Cardiac muscle cell (in vitro differentiated cells and primary cell): ENCODE measurements at places on chromosomes 7 and 10.

DNA sequence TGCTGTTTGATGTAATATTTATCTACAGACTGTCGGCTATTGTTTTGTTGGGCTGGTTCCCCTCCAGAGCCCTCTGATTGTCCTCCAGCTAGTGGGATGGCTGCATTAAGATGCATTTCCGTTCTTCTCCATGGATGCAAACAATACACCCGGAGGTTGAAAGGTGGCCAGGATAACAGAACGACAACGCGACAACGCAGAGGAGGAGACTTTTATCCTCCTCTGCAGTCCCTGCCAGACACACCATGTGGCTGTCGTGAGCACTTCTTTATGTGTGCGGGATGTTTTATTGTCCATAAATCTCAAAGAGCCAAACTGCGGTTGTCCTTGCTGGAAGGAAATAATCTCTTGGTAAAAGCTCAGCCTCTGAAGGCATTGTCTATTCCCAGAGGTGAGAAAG, 39.1 kb upstream of the TCERG1L start:
- no peak for DNase-seq

GRCh38 chr10:86798611-86799010, 42.2 kb downstream of the BMPR1A start:
- DNase-seq, result no peak

DNA sequence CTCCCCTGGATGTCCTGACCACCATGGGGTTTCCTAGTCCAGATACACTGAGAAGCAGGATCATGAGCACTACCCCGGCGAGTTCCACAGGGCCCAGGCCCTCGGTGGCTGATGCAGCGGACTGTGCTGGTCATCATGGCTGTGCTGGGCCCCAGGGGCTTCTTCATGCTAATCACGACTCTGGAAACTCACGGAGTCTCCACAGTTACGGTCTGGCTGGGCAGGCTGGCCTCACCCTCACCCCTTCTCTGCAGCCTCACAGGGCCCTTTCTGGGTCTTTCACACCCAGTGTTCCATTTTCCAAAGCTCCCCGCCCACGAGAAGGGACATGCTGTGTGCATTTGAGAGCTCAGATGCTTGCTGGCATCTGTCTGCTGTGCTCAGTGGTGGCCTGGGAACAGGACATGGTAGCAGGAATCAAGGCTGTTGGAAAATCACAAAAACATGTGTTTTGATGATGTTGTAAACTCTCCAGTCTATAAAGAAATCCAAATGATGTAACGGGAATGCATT, 119.0 kb downstream of the PTPN20 start:
- DNase-seq, result no peak

DNA sequence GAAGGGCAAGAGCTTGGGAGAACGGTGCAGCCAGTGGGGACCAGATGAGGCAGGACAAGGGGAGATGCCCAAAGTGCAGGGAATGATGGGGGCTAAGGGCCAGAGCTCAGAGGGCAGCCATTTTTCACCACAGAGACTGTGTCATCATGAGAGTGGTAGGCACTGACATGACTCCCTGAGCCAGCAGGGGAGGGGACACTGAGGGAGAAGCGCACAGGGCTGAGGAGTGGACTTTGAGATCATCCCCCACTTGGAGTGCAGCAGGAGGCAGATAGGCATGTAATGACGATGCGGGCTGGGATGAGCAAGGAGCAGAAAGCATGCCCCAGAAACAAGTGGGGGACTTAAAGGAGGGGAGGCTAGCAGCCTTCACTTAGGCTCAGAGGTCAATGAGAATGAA, 5.2 kb upstream of the SMKR1 start:
- DNase-seq, result no peak

GRCh38 chr7:77799078-77799964, 748 bp downstream of the PHTF2 start:
- DNase-seq, result peak; percentile 42

- DNase-seq, result no peak
These were observed 89.9 kb upstream of the LSM8 start for GRCh38 chr7:118094044-118094443.

DNA sequence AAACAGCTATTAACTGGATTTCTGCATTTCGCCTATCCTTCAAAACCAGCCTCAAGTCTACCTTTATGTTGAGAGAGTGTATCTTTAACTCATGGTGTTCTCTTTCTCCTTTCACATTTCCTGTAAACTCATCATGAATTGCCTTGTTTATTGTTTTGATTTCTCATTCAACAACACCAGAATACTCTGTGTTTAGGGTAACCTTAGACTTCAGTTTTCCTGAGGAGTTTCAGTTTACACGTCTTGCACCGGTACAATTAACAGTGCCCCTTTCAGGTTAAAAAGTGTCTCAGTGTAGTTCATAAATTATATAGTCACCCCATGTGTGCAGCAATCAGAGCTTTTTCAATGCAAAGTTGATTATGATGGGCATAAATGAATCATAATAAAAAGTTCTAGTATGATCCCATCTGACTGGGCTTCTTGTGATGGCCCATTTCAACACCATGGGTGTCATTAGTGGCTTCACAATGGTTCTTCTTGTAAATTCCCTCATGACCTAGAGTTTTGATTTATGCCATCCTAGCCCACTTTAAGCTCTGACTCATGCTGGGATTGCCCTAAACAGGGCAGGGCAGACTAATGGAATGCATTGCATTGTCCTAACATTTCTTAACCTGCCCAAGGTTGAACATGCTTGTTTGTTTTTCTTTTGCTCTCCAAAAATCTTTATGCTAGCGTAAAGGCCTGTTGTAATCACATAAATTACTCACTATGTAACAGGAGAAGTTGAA, 22.0 kb downstream of the ITGB8 start:
- DNase-seq, result no peak

GRCh38 chr10:106931853-106932249, 232.7 kb downstream of the SORCS1 start:
- DNase-seq, result no peak

GRCh38 chr7:55431898-55432297, 66.8 kb downstream of the LANCL2 start:
- no peak for DNase-seq
